ENCODE measurements at places on chromosomes 2 and 18.
A peak's percentile ranks its signal among the peaks of the same experiment; 100 is the strongest.

DNA sequence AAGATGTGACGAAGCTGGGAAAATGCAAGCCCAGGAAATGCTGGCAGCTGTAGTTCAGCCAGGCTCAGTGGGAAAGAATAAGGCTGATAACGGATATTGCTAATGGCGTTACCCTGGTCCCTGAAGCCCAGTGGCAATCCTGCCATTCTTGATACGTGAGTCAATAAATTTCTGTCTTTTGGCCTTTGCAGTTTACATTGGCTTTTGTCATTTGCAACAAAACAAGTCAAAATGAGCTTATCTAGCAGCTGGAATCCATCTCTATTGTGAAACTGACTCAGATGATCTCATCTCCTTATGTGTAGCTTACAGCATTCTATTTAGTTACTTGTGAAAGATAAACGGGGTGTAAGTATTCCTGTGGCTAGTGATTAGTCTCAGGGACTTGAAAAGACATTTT, 43.8 kb downstream of the ARL6IP6 start:
- DNase-seq = no peak

- DNase-seq = no peak
Measured at GRCh38 chr18:27824841-27825681, 351.9 kb downstream of the CDH2 start.

DNA sequence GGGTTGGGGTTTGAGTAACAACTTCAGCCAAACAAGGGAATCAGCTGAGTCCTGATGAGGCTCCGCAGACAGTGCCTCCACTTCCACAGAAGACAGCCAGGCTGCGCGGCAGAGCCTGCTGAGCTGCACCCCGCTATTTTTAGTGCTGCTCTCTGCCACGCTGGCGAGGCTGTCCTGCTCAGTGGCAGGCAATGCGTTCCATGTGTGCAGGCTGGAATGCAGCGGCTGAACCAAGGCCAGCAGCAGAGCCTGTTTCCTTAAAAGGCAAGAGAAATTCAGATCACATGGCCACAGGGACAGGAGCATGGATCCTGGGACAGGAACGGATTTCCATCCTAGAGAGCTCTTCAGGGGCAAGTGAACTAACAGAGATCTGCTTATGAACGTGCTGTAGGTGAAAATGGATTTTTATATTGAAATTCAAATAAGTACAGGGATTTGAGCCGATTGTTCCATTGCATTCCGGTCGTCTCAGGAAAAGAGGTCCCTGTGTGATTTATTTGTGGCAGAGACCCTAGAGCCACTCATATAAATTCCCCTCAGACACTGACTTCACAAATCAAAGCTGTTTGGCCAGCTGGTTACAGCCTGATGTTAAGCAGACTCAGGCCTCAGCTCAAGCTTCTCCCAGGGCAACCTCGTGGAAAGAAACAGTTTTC, 98.7 kb downstream of the COL6A3 start:
- DNase-seq = peak; percentile 69

DNA sequence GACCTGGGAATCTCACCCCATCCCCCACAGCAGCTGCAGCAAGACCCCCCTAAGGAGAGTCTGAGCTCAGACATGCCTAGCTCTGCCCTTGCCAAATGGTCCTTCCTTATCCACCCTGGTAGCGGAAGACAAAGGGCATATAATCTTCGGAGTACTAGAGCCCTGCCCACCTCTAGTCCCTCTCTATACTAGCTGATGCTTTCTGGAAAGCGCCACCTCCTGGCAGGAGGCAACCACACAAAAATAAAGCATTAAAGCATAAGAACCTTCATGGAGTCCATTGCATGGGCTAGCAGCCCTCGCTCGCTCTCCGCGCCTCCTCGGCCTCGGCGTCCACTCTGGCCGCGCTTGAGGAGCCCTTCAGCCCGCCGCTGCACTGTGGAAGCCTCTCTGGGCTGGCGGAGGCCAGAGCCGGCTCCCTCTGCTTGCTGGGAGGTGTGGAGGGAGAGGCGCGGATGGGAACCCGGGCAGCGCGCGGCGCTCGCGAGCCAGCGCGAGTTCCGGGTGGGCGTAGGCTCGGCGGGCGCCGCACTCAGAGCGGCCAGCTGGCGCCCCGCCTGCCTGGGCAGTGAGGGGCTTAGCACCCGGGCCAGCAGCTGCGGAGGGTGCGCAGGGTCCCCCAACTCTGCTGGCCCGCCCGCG, 941.2 kb downstream of the SUCLG1 start:
- DNase-seq = no peak

DNA sequence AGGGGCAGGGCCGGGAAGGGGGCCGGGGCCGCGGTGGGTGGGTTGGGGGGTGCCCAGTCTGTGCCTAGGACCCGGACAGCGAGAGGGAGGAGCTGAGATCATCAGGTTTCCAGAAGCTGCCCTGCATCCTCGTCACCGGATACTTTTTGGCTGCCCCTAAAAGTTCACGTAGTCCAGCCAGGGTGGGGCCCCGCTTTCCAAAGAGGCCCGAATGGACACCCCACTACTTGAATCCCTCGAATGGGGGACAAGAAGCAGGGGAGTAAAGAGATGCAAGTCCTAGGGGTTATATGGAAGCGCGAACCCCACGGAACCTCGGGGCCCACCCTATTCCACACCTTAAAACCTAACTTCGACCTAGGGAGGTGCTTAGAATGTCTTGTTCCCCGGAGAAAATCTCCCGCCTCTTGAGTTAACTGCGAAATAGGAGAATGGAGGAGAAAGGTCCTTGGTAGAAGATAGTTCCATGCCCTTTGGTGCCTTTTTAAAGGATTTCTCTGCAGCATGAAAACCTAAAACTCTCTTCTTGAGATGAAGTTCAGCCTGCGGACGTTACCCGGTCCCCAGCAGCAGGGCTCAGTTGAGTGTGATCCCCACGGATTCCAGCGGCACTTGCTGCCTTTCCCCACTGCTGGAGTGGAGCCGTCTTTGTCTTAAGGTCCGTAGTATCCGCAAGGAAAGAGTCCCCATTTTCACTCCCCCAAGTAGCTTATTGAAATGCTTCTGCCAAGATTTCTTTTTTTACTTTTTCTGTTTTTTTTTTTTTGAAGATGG, 2.1 kb upstream of the RNF152 start:
- no peak for DNase-seq

GRCh38 chr2:3139906-3140305, 237.7 kb downstream of the EIPR1 start:
- no peak for DNase-seq
